ENCODE measurements at places on chromosomes 6 and 20. TPM values are rescaled to one million over a fixed set of nuclear protein-coding genes. Genes with fewer than 3 reads are reported as not detected.

GRCh38 chr20:10537850-10538480 is 102.9 kb downstream of the SLX4IP start:
- no peak for DNase-seq

- no peak for DNase-seq
These were observed 216.9 kb upstream of the ARG1 start for GRCh38 chr6:131356161-131356560.

Gene SLC17A3
- not detected for total RNA-seq

Gene GLP1R
- total RNA-seq: not detected

Gene FAM209B
- not detected for total RNA-seq

DNA sequence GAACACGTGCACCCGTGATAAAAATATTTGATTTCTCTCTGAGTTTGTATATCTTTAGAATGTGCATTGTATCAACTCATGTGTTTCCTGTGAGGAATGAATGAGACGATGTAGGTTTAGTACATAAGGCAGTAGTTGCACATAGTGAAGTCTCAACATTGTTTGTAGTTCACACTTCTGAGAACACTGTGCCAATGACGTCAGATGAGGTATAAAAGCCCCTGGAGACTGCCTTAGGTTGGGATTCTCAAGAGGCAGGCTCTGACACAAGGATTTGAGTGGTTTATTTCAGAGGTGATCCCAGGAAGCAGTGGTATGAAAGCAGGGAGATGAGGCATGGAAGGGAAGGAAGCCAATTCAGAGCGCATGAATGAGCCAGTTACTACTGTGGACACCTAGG is 2.6 kb upstream of the NKAIN2 start:
- DNase-seq: no peak

DNA sequence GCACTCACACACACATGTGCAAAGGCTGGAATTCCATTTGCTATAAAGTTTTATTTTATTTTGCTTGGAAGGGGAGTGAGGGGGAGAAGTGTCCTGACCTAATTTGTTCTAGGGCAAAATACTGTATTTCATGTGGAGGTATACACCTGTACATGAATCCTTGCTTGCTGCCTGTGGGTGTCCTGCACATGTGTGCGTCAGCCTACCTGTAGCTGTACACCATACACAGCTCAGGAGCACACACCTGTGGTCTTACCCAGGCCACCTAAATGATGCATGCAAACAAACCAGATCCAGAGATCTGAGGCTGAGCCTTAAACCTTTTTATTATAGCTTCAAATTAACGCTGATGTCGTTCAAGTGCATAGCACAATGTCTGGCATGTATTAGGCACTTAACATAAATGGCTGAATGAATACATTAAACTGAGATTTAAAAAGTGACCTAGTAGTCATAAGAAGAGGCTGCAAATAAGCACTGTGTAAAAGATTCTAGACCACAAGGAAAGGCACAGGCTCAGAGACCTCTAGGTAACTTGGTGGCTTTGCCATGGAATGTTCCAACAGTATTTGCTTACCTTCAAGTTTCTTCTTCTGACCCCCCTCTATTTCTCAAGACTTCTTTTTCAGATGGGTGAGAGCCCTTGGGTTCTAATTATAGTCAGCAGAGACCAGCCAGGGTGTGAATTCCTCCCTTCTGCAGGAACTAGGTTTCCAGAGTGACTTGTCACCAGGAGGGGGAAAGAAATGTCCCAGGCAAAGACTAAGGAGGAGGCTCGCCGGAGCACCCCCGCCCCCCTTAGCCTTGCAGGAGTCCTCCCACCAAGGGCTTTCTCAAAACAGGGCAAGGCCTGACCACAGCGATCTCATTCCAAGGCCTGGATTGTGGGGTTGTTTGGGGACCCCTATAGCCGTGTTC is 13.4 kb downstream of the FOXC1 start:
- DNase-seq: peak; percentile 78

Gene MLIP
- total RNA-seq: not detected

DNA sequence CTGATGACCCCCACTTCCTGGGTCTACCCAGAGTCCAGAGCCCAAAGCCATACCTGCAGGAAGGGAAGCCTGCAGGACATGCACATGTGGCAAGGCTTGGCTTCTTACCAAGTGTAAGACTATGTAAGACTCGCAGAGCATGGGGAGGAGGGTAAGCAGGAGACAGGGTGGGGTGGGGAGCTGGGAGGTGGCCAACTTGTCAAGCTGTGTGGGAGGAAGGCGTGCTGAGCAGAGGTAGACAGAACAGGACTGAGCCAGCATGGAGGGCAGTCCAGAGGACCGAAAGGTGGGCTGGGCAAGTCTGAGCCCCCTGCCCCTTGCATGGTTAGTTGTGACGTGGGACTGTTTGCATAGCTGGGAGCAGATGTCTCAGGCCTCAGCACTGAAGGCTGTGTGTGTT is 53.4 kb upstream of the RNF24 start:
- DNase-seq: peak; percentile 35

Gene CPNE5
- total RNA-seq: 0.29 TPM

Gene RNF182
- 3.6 TPM for total RNA-seq

Gene SLC52A3
- total RNA-seq: 3.7 TPM

DNA sequence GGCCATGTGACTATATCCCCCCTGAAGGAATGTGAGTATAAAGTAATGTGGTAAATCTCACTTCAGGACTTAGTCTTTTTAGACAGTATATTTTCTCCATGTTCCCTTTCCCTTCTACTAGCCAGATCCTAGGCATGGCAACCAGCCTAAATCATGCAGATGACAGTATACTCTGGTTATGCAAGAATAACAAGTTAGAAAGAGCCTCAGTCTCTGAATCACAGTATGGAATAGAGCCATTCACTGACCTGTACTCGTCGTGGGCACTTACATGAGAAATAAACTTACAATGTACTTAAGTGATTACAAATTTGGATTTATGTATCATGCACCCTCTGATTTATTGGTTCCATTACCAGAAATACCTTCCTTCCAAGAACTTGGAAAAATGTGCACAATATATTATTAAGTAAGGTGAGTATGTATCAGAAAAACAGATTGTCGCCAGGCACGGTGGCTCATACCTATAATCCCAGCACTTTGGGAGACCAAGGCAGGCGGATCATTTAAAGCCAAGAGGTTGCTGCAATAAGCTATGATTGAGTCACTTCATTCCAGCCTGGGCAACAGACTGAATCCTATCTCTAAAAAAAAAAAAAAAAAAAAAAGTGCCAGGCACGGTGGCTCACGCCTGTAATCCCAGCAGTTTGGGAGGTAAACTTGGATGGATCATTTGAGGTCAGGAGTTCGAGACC is 25.1 kb upstream of the FAM8A1 start:
- no peak for DNase-seq

DNA sequence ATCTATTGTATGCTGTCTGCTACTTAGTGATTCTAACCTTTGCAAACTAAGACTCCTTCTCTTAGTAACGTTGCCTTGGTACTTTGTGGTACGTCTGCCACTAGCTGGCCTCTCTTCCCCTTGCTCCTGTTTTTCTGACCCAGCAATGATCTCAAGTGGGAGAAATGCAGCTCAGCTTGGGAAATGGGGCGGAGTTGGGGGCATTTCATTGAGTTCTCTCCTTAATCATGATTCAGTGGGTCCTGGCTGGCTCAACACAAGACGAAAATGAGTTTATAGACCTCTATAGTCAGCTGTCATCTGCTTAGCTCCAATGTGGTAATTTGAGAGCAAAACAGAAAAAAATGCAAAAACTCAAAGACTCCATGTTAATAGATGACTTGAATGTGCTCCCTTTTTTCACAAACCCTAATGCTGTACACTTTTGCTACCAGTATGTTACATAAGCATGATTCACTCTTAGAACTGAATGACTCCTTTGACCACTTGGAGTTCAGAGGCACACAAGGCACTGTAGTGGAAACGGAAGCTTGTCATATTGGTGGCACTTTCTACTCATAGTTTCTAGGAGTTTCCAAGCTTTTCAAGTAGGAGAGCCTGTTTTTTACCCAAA is 55.3 kb upstream of the SOX4 start:
- no peak for DNase-seq

GRCh38 chr6:152355166-152355565 is 282.0 kb downstream of the SYNE1 start:
- no peak for DNase-seq

Gene RNF8
- 36.5 TPM for total RNA-seq

DNA sequence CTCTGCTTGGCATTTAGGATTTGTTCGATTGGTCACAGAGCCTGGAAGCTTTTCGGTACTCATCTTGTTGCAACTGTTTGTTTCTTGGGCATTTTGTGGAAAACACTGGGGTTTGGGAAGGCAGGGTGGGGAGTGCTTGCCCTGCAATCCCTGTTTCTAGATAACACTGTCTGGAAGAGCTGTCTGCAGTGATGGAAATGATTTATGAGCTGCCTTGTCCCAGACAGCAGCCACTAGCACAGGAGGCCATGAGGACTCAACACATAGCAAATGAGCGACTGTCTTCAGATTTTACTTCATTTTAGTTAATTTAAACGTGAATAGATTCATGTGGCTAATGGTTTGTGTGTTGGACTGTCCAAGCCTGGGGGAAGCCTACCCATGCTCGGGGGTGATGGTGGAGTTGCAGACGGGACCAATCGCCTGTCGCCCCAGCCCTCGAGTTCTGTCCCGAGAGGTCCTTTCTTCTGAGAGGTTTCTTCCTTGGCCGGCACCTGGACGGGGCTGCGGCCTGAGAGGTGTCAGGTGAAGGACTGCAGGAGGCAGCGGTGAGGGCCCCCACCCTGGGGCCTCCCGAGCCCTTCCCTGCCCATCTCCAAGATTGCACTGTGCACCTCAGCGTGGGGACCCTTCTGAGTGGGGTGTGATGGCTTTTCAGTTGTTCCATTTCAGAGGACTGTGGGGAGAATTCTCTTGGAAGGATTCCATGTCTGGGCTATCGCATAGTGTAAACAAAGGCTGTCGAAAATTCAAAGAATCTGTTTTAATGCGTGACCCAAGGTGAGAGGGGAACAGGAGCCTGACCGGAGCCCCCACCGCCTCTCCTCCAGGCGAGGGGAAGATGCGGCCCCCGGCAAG is 55.4 kb downstream of the SMOC2 start:
- DNase-seq: no peak

Gene FOXF2
- total RNA-seq: not detected

GRCh38 chr20:57772349-57772964 is 62.6 kb upstream of the PMEPA1 start:
- DNase-seq: peak; percentile 81

DNA sequence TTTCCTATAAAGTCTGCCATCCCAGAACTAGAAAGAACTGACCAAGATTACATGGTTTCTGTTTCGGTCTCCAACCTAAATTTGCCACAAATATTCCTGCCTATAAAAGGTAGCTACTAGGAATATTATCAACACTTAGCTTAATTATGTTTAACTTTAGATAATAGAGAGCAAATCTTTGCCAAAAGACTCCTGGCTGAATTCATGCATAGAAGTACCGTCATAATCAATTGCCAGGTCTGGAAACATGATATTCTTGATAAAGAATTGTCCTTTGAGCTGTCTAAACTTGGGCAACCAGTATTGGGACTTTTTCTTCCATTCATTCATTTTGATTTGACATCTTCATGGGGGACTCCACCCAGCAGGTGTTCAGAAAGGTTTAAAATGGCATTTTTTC is 22.4 kb downstream of the CALHM6 start:
- no peak for DNase-seq

DNA sequence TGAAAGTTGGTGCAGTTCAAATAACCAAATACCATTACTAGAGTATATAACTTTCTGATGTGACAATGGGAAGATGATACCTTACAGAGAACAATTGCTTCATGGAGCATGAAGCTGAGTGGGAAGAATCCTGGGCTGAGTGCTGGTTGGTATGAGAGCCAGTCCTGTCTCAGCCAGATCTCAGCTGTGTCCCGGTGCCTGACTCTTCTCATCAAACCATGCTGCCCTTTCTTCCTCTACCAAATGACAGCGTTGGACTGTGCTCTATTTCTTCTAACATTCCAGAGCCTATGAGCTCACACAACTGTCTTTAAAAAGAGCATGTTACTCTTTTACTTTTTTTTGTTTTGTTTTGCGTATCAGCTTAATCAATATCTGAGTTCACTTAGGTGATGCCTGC is 27.5 kb upstream of the PBOV1 start:
- DNase-seq: no peak

Gene PNPLA1
- not detected for total RNA-seq

DNA sequence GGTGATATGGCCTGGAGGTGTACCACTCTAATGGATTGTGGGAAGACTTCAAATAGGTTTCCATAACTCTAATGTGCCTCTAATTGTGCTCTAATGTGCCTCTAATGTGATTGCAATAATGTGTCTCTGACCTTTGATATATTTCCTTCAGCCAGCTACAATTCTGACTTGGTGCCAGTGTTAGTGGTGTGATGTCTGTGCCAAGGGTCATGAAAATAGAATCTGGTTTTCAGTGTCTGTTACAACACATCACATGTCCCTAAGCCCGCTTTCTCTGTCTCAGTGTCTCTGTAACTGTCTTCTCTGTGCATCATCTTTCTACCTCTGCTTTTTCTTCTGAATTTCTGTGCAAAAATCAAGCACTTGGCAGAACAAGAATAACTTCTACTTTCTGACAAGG is 77.2 kb upstream of the ECI2 start:
- DNase-seq: no peak

Gene NKAIN4
- 1.5 TPM for total RNA-seq

Gene ATP6V1G2
- 1.6 TPM for total RNA-seq

DNA sequence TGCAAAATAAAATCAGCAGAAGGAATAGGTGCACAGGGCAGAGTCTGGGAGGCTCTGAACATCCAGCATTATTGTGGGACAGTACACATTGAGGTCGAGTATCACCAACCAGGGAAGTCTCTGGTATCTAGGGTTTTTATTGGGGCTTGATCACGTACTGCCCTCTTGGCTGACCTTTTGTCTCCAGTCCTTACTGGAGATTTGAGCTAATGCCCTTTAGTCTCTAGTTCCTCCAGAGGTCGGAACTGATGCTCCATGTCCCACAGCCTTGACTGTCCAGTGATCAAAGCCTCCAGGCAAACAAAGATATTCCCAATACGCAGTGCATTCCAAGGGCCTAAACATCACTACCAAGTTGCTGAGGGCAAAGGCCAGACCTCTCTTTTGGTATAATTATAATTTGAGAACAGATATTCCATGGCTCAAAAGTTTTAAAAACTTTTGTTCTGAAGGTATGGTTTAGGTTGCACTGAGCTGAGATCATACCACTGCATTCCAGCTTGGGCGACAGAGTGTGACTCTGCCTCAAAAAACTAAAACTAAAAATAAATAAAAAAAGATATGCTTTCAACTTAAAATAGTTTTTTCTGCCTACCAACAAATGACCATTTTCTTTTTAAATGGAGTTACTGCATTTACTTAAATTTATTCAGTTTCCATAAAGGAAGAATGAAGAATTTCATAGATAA is 56.9 kb upstream of the DYNLRB1 start:
- DNase-seq: no peak

- DNase-seq: no peak
These were observed 201.8 kb downstream of the DHX35 start for GRCh38 chr20:39163993-39164392.

Gene CYP24A1
- not detected for total RNA-seq

Gene SLC35D3
- not detected for total RNA-seq

Gene CLPSL2
- not detected for total RNA-seq

DNA sequence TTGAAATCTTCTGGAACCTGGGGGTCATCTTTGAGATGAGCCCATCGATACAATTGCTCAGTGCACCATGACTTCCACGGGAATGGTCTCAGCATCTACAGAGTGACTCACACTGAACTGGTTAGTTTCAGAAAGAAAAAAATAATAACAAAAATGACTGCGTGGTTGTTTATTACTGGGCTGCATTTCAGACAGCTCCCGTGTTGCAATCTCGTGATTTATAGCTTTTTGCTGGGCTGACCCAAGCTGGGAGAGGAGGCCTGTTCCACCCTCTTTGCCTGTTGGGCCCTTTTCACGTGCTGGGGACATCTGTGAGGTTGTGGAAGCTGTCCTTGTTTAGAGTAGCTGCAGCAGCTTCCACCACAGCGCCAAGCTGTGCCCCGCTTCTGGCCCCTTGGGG is 225.5 kb downstream of the BMP7 start:
- no peak for DNase-seq

GRCh38 chr6:168089186-168090063 is 10.4 kb upstream of the FRMD1 start:
- no peak for DNase-seq
